ENCODE measurements at places on chromosomes 12 and 14.

- no peak for DNase-seq
These were observed 12.3 kb downstream of the ISCA2 start for GRCh38 chr14:74505831-74506230.

DNA sequence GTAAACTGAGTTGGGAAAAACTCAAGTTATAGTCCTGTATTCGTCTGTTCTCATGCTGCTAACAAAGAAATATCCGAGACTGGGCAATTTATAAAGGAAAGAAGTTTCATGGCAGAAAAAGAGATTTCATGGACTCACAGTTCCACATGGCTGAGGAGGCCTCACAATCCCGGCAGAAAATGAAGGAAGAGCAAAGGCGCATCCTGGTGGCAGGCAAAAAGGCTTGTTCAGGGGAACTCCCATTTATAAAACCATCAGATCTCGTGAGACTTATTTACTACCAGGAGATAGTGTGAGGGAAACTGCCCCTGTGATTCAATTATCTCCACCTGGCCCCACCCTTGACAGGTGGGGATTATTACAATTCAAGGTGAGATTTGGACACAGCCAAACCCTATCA, 292.6 kb upstream of the SYT1 start:
- no peak for DNase-seq

DNA sequence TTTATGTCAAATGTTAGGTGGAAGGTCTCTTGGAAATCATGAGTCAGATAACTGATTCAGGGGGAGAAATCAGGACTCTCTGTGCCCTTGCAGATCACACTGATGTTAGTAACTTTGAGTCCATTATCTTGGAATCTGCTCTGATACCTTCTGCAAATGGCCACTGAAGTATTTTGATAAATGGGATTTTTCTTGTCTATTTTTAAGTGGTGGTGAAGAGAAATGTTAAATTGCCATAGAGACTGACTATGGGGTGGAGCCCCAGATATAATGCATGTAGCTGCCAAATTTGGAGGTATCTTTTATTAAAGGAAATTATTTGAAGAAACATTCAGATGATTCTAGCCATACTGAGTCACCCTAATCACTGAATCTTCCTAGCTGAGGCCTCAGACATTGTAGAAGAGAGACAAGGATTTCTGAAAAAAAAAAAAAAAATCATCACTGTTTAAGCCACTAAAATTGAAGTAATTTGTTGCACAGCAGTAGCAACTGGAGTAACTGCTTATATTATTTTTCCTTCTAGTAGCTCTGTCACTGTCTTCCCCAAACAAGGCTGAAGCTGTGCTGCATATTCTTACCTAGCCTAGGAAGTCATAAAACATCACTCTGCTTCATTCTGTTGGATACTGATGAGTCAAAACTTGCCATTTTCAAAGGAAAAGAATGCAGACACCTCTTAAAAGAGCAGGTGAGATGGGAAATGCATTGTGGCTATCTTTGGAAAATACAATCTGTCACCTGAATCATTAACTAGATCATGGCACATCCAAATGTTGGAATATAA, 36.0 kb upstream of the CLEC14A start:
- no peak for DNase-seq

- no peak for DNase-seq
These were observed 189.7 kb downstream of the EPS8 start for GRCh38 chr12:15599266-15600037.

GRCh38 chr12:71871116-71871515, 31.6 kb downstream of the TBC1D15 start:
- no peak for DNase-seq

GRCh38 chr12:77610446-77610845, 220.2 kb upstream of the NAV3 start:
- no peak for DNase-seq

DNA sequence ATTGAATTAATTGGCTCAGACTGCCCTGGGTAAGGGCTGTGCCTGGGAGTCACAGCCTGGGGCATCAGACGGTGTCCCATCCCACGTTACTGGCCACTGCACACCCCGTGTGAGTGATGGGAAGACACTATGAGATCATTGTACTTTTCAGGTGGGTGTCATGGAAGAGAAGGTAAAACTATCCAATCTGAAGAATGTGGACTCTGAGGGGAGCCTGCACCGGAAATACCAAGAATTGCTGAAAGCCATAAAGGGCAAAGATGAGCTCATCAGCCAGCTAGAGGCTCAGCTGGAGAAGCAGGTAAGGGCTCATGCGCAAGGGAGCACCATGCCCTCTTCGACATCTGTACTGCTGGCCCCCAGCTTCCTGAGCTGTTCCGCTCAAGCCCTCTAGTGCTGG, 24.0 kb downstream of the PLEKHH1 start:
- DNase-seq: no peak

- DNase-seq: no peak
These were observed 266.3 kb downstream of the APAF1 start for GRCh38 chr12:98911396-98911795.

Data from T-helper 2 cell treated with Interferon-gamma antibody and Interleukin-4, amounts not matched to agents 5 μg/mL and 100 μg/mL, for 36 hours (primary cell).